NCI-H2029 (cell line): ENCODE measurements at places on chromosomes 3 and 15.
A peak's percentile ranks its signal among the peaks of the same experiment; 100 is the strongest.

- DNase-seq: no peak
These were observed 8.9 kb downstream of the MUC4 start for GRCh38 chr3:195802795-195803194.

- peak; percentile 21 for DNase-seq
These were observed 365.5 kb downstream of the SHQ1 start for GRCh38 chr3:72482589-72483321.

DNA sequence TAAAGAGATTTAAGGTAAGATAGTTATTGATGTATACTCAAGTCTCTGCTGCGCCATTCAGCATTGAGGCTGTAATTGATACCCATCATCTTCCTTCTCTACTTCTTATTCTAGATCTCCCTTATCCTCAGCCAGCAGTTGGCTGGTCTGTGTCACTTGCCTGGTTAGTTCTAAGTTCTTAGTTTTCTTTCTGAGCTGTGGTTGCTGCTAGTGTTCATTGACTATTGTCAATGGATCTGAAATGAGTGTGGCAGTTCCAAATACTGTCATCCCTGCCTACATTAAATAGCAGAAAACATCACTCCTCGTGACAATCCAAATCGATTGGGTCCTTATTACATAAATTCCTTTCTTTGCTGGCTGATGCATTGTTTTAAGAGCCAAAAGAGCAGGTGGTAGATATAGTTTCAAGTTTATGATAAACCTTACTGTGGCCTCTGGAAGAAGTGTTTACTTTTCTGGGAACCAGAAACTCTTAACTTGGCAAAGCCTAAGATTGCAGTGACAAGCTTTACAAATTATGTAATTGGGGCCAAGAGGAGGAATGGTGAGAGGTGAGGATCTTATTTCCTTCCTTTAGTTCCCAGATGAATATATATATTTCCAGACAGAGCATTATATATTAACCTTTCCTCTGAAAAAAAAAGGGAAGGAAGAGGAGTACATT lies 168.0 kb downstream of the GMNC start:
- DNase-seq: no peak

GRCh38 chr3:127640042-127640355 lies 11.0 kb downstream of the PODXL2 start:
- no peak for DNase-seq

DNA sequence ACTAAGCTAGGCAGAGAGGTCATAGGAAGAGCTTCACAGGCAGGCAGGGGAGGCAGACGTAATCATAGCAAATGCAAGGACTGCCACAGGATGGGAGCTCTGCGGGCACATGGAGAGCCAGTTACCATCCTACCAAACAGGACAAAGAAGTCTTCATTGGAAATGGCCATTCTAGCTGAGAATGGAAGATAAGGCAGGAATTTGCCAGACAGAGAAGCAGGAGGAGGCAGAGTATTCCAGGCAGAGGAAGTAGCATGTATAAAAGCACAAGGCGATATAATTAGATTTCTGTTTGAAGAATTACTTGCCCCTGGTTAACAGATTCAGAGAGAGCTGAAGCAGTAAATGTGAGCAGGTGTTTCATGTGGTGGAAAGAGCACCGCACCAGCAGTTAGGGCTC lies 3.5 kb upstream of the SEMA5B start:
- no peak for DNase-seq

- DNase-seq: no peak
These were observed 124.8 kb downstream of the EEFSEC start for GRCh38 chr3:128278130-128278529.

DNA sequence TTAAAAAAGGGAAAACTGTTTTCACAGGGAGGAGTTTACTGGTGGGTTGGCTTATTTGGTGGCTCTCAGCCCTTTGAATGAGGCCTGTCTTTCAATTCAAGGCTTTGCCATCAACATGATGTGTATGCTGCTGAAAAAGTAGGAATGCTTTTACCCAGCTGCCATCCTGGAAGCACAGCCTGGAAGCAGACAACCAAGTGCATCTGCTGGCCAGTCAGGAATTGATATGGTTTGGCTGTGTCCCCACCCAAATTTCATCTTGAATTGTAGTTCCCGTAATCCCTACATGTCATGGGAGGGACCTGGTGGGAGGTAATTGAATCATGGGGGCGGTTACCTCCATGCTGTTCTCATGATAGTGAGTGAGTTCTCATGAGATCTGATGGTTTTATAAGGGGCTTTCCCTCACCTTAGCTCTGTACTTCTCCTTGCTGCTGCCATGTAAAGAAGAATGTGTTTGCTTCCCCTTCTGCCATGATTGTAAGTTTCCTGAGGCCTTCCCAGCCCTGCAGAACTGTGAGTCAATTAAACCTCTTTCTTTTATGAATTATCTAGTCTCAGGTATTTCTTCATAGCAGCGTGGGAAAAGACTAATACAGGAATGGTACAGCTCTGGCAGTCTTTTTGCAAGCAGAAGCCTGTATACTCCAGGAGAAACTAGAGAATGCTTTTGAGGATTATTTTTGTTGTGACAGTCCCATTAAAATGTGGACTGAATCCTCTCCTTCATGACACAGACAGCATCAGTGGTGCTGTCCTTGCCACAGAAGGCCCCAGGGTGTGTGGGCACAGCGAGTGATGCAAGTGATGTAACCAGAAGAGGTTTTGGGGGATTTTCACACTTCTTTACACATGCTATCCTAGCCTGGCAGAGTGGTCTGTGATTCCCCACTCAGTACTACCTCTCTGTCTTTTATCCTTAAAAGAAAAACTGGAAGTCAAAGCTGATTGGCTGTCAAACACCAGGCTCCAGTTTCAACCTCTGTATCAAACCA lies 20.0 kb downstream of the PLCL2 start:
- DNase-seq: no peak

- no peak for DNase-seq
These were observed 9.6 kb upstream of the MUSTN1 start for GRCh38 chr3:52844290-52844975.

DNA sequence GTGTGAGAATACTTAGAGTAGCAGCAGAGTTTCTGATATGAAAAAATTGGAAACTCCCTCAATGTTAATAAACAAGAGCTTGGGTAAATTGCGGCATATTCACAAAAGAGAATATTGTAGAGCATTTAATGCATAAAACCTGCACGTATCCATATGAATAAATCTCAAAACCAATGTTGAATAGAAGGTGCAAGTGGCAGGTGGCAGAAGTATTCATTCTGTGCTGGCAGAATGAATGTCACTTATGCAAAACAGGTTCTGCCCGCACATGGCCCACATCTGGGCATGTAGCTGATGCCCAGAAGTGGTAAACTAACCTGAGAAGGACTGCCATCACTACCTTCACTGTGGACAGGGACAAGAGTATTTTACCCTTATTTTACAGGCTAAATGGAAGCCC lies 14.1 kb upstream of the PRSS50 start:
- DNase-seq: no peak

DNA sequence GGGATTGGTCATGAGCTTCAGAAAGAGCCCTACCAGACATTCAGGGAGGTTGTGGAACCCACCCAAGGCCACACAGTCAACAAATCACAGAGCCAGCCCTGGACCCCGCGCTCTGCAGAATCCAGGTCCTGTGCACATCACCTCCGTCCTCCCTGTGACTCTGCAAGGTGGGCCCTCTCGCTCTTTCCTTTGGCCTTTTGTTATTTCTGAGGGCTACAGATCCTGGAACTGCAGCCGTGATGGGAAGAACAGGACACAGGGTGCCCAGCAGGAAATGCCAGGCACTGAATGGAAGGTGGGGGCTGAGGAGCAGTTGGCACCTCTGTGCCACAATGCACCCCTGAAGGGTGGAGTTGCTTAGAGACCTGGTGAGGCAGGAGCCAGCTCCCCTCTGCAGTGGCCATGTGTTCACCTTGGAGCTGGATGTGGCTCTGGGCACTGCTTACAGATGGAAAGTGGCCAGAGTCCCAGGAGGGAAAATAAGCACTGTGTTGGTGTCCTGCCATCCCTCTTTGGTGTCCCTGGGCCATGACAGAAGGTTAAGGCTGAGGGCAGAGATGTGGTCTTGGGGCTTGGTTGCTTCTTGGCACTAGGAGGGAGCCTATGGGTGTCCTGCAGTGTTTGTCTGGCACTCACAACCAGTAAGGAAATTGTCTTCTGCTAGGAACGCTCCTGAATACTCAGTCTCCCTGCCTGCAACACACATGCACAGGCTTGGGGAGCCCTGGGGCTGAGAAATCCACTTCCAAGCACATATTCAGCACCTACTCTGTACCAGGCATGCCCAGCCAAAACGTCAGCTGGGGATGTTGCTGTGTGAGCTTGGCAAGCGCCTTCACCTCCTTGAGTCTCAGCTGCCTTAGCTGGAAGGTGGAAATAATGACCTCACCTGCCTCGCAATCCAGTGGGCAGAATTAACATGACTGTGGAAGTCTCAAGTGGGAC lies 98.0 kb upstream of the SLC6A6 start:
- peak; percentile 83 for DNase-seq

- no peak for DNase-seq
These were observed 70.2 kb downstream of the TFG start for GRCh38 chr3:100779480-100779879.

GRCh38 chr15:39591141-39591895 lies 10.4 kb downstream of the THBS1 start:
- DNase-seq: no peak

GRCh38 chr3:53571264-53571663 lies 76.9 kb downstream of the CACNA1D start:
- DNase-seq: peak; percentile 2

DNA sequence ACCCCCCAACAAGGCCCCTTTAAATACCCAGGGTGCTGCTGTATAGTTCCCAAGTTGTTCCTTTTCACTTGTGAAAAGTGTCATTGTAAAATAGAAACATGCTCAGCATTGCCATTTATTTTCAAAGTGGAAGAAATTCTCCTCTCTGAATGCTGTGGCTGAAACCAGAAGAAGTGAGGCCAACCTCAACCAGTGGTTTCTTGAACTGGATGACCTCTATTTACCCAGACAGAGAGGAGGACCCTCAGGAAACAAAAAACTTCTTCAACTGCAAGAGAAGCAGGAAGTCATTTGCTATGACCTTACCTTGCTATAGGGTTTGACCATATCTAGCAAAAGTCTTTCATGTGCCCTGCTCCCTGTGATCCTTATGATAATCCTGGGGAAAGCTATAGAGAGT lies 209.7 kb upstream of the RARB start:
- DNase-seq: no peak

DNA sequence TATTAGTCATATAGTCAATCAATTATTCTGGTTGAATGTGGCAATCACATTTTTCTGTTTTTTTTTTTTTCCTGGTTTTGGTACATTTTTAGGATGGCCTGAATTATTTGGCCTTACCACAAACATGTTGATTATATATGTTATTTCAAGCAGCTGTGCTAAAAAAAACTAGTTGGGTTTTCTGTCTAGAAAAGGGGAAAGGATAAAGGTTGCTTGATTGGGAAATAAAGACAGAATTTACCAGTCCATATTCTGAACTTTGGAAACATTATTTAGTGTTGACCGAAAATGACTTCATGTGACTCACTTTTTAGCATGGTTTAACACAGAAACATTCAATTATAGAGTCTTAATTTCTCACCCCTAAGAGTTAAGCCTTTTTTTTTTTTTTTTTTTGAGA lies 8.1 kb downstream of the MORF4L1 start:
- no peak for DNase-seq
